Cortex of kidney (tissue), 1 donor: ENCODE measurements at places on chromosomes 1 and 21.

DNA sequence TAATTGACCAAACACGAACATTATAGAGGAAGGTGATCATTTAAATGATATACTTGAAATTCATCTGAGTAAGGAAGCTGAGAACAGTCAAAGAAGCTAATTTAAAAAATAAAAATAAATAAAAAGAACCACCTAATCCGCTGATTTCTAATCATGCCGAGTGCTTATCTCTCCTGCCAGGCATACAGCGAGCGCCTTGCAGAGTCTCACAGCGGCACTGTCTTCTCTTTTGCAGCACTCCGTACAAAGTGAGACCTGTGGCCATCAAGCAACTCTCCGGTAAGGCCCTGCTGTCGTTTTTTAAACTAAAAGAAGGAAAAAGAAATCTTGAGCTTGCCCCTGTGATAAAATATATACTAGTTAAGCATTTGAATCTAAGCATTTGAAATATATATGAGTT lies 45.3 kb downstream of the PDE9A start:
- DNase-seq, result no peak

- DNase-seq, result no peak
Measured at GRCh38 chr1:87706203-87706602, 377.5 kb downstream of the LMO4 start.

GRCh38 chr1:46342084-46342656 lies 1.6 kb downstream of the NSUN4 start:
- no peak for DNase-seq

- no peak for DNase-seq
Measured at GRCh38 chr1:51624855-51625254, 8.0 kb downstream of the OSBPL9 start.

DNA sequence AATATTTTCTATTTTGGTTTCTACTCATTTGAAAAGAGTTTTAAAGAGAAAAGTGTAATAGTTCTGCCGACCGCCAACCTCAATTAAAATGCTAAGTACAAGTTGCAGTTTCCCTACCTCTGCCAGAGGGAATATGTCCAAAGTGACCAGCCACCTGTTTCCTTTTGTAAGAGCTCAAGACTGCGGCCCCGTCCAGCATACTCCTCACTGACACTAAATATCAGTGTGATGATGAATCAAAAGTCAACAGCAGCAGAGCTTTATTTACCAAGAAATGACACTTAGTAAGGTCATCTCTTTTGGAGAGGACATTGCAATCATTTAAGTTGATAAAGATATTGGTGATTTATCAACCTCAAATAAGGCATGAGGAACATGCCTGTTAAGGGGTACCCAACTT lies 57.4 kb upstream of the NRIP1 start:
- DNase-seq, result no peak

DNA sequence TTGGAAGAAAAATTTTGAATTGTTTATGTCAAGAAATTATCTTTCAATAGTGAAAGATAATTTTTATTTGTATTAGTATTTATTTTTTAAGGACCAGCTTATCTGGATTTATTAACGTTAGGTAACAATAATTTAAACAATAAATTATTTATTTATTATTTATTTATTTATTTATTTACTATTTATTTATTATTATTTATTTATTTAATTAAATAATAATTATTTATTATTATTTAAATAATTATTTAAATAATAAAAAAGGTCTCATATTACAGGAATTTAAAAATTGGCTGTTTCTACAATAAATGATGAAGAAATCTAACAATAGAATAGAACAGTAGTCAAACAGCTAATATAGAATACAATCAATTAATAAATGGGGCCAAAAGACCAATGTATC lies 618.7 kb upstream of the BRINP3 start:
- DNase-seq, result no peak

GRCh38 chr1:102852613-102853012 lies 255.7 kb downstream of the COL11A1 start:
- no peak for DNase-seq

DNA sequence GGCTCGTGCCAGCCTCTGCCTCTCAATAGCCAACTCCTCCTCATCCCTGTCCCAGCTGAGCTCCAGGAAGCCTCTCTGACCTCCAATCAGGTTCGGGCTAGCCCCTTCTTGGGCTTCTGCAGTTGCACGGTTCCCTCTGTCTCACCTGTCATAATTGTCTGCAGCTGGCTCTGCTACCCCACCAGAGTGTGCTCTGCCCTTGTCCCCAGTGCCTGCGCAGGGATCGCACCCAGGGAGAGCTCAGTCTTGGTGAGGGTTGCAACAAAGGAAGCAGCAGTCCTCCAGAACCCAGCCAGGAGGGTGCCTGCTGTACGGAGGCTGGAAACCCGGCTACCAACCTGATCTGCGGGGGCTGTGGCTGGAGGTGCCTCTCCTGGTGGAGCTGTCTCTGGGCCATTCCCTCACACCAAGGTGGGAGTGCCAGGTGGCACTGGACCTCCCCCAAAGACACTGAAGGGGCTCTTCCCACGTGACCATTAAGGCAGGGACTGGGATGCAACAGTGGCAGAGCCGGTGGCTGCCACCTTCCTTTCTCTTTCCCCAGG lies 63.5 kb upstream of the DMRTB1 start:
- DNase-seq, result no peak

DNA sequence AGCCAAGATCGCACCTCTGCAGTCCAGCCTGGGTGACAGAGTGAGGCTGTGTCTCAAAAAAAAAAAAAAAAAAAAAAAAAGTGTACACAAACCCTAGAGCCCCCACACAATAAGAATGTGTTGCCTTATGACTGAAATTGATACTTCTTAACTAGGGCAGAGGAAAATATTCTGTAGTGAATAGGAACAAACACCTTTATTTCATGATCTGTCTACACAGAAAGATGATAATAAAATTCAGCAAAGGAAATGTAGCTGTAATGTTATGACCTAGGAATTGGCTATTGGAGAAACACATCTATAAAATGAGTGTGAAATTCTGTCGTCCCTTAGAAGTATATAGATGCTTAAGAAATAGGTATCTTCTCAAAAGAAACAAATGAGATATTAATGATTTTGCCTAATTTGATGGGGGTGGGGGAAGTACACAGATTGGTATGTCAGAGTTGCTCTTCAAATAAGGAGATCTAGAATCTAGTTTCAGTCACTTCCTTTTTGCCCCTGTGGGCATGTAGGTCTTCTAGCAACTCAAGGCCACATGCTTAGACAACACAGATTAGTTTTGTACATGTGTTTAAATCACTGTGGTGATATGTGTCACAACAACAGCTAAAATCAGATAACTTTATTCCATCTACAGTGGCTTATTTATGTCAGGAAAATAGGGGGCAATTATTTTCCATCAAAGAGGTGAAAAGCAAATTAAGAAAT lies 10.7 kb upstream of the GPR25 start:
- DNase-seq, result no peak

GRCh38 chr1:219387211-219387610 lies 213.5 kb downstream of the LYPLAL1 start:
- DNase-seq, result no peak

DNA sequence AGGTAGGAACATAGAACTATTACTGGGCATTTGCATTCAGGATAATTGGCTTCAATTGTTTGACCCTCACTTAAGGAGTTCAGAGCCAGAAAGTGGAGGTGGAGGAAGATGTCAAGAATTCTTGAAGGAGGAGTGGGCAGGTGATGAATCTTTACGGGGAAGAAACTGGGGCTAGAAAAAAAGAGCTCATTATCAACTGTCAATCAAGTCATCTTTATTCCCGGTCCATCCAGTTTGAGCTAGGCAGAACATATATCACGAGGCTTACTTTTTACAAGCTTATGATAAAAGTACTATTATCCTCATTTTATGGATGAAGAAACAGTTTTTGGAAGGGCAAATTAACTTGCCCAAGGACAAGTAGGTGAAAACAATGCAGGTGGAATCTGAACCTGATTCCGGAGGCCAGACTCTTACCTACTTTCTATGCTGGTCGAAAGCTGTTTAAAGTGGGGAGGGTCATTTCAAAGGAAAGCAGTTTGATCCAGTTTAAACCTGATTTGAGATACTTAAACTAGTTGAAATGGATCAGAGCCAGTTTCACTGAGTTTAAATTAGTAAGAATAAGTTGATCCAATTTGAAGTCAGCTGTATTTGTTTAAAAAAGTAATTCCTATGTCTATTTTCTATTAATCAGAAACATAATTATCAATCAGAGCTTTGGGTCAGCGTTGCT lies 13.3 kb upstream of the NBL1 start:
- DNase-seq, result no peak

- DNase-seq, result no peak
Measured at GRCh38 chr1:203143641-203144040, 16.1 kb downstream of the ADORA1 start.

DNA sequence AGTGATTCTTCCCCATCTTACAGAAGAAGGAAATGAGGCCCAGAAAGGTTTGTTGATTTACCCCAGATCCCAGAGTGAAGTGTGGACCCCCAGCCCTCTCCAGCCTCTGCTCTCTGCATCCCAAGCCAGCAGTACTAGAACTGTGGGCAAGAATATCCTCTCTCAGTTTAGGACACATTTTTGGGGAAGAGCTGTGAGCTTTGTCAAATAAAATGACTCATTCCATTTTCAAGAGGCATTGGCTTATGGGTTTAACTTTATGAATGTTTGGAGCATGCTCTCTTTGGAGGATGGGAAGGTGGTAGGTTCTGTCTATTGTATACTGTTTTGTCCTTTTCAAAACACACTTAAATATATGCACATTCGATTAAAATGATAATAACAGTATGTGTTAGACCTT lies 70.6 kb upstream of the CNTN2 start:
- DNase-seq, result no peak

GRCh38 chr1:10515301-10515975 lies 40.7 kb downstream of the PEX14 start:
- no peak for DNase-seq

DNA sequence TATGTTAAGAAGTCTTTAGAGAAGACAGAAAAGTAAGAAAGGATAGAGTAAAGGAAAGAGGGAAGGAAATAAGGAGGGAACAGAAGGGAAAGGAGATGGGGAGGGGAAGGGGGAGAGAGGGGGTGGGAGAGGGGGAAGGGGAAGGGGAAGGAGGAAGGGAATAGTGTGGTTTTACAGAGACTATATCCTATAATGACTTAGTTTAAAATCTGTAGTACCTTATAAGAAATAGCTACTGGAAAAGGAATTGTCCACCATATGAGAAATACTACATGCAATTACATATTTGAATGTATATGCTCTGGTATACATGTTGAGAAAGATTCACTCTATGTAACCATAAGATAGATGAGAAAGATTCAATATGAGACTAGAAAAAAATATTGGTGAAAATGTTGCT lies 1042.3 kb downstream of the BRINP3 start:
- no peak for DNase-seq

DNA sequence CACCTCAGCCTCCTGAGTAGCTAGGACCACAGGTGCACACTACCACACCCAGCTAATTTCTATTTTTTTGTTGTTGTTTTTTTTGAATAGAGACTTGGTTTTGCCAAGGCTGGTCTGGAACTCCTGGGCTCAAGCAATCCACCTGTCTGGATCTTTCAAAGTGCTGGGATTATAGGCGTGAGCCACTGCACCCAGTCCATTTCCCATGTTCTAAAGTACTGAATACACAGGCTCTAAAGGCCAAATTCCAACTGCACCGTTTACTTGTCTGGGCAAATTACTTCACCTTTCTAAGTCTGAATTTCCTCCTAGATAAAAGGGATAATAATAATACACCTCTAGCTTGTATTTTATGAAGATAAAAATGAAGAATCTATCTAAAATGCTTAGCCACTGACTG lies 39.6 kb downstream of the FRRS1 start:
- no peak for DNase-seq

DNA sequence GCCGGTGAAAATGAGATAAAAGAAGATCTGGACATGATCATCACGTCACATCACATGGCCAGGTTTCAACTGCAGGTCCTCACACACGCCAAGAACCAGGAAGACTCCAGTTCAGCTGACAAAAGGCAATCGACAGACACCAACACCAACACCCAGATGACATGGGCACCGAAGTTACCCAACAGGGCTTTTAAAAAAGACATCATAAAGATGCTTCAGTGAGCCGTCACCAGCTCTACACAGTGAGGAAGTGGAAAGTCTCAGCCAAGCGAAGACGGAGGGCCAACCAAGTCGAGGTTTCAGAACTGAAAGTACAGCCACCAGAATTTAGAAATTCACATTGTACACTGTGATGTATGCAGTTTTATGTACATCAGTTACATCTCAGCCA lies 154.3 kb upstream of the COL6A1 start:
- DNase-seq, result no peak

DNA sequence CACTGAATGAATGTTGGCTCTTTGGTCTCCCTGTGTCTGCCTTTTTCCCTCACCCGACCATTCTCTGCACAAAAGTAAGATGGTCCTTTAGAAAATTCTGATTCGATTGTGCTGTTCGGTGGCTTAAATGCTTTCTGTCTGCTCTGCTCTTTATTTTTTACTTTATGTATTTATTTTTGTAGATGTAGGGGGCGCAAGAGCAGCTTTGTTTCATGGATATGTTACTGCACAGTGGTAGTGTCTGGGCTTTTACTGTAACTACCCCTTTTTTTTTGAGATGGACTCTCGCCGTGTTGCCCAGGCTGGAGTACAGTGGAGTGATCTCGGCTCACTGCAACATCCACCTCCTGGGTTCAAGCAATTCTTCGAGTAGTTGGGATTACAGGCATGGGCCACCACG lies 15.7 kb downstream of the NLRP3 start:
- DNase-seq, result no peak

GRCh38 chr1:42176902-42177519 lies 12.5 kb upstream of the GUCA2A start:
- no peak for DNase-seq

DNA sequence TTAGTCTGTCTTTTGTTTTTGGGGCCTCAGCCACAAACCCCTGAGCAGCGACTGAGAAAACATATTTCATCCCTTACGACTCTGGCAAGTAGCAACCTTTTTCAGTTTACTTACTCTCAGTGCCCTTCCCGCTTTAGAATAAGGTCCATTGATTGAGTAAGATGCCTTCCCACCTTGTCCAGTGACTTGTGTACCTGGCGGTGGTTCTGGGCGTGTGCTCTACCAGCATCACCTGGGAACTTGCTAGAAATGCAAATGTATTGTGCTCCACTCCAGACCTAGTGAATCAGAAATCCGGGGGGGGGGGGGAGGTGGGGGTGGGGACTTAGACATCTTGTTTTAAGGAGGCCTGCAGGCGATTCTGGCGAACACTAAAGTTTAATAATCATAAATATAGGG lies 72.1 kb downstream of the S1PR1 start:
- DNase-seq, result no peak

- DNase-seq, result no peak
Measured at GRCh38 chr1:171110621-171111326, 20.1 kb downstream of the FMO3 start.
